ENCODE measurements at places on chromosomes 11 and 22.
A peak's percentile ranks its signal among the peaks of the same experiment; 100 is the strongest.

GRCh38 chr11:71914617-71915189 is 13.7 kb downstream of the XNDC1N start:
- peak; percentile 30 for DNase-seq

DNA sequence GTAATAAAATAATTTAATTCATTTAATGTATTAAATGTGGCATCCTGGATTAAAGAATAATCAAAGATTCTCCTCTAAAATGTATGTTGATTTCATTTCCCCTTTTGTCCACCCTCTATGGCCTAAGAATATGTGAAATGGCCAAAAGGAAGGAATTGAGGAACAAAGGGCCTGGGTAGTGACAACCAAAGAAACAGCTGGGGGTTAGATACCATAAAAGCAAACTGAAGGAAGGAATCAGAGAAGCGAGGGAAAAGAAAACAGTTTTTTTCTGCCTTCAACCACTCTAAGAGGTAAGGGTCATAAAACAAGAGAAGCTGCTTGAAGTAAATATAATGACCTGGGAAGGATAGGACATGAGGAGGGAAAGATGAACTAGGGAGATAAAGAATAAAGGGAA is 139.3 kb downstream of the FAM76B start:
- DNase-seq: no peak

DNA sequence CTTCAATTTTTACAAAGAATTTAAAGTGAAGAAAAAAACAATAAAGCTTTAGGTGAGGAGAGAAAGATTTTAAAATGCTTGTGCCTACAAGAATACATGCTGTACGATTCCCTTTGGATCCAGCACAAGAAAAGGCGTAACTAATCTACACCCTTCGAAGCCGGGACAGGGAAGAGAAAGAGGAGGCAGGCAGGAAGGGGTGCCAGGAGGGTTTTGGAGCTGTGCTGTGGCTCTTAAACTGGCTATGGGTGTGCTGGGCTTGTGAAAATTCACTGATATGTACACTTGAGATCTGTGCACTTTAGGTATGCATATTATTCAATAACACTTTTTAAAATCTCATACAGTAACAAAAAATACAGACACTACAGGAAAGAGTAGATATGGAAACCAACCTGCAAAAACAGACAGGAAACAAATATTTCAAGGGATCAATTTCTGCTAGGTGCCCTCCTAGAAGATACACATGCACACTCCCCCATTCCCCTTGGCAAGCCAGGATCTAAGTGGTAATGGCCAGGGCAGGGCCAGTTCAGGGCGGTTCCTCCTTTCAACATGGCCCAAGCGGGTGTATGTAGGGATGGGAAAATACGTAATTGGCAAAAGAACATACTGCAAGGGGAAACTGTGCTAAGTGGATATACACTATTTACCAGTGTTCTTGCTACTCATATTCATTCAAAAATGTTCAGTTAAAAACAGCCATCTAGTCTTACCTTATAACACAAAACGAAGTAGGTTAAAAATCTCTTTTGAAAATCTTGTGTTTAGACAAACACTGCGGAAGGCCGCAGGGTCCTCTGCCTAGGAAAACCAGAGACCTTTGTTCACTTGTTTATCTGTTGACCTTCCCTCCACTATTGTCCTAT is 54.2 kb downstream of the PACSIN2 start:
- DNase-seq: no peak

GRCh38 chr11:66015454-66015881 is 3.7 kb downstream of the CST6 start:
- DNase-seq: no peak

GRCh38 chr11:114244726-114245394 is 51.3 kb upstream of the NNMT start:
- no peak for DNase-seq

GRCh38 chr11:89498845-89499448 is 7.8 kb upstream of the NOX4 start:
- DNase-seq: no peak

- DNase-seq: no peak
These were observed 333.6 kb upstream of the NCAM1 start for GRCh38 chr11:112627588-112628045.

DNA sequence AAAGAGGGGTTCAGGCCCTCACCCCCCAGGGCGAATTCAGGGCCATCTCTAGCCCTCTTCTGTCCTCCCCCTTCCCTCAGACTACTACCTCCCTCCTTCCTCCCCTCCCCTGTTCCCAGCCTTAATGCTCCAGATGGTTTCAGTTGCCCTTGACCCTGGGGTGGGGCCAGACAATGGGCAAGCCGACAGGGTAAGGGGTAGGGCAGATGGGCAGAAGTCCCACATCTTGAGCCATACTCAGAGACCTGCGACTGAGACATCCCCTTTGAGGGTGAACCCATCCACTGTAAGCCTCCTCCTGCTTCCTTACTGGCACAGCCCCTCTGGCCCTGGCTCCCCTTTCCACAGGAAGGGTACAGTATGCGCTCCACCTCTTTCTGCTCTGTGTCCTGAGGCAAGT is 1.9 kb downstream of the RHBDD3 start:
- no peak for DNase-seq

DNA sequence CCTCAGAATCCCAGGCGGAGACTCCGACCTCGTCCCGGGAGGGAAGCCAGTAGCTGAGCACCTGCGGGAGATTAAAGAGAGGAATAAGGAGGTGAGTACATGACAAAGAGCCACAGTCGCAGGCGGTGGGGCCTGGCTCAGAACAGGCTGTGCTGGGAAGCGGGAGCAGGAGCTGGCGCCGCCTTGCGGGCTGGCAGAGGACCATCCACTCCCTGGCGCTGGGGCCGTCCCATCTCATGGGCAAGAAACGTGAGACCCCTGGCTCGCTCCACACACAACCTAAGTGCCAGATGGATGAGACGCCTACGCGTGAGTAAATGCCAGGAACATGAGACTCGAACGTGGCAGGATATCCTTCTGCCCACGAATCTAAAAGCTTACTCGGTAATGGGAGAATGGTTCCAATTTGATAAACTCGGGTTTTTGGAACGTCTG is 6.3 kb downstream of the CEND1 start:
- no peak for DNase-seq

- no peak for DNase-seq
These were observed 43.1 kb downstream of the PRCP start for GRCh38 chr11:82857145-82857544.

DNA sequence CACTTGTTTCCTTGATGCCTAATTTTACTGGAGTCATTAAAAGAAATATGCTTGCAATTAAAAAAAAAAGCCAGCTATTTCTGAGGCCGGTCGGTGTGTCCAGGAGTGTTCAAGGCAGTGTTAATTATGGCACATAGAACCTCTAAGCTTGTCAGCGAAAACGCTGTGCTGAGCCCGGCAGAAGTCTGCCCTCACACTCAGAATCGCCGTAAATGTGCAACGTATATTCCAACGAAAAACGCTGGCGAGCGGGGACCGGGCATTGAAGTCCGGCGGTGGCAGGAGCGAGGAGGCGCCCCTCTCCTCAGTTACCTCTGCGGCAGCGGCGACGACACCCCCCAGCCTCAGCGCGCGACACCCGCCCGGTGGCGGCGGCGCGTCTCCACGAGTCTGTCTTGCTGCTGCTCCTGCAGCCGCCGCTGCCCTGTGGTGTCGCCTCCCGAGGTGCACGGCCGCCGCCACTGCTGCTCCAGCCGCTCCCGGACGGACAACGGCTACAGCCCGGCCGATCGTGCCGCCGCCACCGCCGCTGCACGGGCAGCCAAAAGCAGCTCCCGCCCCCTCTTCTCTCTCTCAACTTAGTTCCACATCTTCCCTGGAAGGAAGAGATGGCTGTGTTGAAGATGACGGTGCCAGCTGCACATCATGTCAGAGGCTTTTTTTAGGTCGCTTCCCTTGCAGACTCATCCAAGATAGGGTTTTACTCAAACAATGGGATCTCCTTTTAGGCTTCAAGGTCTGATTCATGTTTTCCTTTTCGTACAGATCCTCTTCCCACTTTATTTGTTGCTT is 56.0 kb downstream of the JAM3 start:
- no peak for DNase-seq

DNA sequence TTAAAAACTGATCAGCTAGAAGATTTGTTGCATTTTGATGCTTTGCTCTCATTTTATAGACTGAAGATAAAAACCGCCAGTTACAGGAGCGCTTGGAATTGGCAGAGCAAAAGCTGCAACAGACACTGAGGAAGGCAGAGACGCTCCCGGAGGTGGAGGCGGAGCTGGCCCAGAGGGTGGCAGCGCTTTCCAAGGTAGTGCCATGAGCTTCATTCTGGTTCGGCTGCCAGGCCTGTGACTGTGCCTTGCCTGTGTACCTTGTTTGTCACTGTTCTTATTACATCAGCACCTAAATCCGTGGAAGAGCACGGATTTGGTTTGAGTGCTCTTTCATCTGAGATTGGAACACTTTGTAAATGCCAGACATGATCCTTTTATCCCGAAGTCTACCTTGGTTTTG is 61.4 kb downstream of the PPFIA1 start:
- DNase-seq: no peak

GRCh38 chr11:2763984-2764383 is 64.2 kb upstream of the KCNQ1OT1 start:
- DNase-seq: no peak

DNA sequence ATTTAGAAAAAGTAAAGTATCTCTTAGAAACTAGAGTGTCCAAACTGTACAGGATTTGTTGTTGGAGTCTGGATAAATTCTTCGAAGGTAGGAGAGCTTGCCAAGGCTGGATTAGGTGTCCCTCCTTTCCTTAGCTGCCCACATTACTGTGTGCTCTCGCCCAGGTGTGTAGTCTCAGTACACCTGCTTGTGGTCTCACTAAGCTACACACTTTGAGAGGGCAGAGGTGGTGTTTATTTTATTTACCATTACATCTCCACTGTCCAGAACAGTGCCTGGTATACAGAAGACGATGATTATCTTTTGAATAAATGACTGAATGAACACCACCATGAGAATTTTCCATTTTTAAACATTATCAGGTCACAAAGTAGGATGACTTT is 36.5 kb downstream of the VSIG10L2 start:
- no peak for DNase-seq

DNA sequence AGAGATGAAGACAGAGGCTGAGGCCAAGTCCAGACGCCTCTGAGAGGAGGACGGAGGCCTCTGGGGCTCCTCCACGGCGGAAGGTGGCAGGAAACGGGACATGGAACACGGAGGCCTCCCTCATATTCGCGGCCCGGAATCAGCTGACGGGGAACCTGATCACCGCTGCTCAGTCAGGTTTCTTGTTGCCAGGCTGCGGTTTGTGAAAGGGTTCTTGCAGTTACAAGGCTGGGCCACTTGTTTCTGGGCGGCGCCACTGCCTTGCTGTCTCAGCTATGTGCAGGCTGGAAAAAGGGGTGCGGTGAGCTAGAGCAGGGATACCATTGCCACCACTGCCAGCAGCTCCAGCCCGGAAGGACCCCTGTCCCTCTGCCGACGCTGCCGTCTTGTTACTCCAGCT is 10.0 kb upstream of the MMP1 start:
- DNase-seq: peak; percentile 26

DNA sequence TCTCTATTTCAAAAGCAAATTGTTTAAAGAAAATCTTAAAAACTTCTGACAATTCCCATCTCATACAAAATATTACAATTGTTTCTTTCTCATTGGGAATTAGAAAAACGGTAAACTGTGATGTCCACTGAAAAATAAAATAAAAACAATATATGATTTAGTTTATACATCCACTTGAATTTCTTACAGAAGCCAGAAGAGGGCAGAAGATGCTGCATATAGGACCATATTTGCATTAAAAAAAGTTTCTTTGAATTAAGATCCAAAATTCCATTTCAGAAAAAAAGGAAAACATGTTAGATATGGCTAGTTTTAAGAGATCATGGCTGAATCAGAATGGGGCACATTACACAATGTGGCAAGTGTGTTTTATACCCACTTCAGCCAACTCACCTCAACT is 39.3 kb upstream of the LRRC4C start:
- DNase-seq: no peak

GRCh38 chr11:19952116-19952605 is 208.1 kb downstream of the DBX1 start:
- no peak for DNase-seq

DNA sequence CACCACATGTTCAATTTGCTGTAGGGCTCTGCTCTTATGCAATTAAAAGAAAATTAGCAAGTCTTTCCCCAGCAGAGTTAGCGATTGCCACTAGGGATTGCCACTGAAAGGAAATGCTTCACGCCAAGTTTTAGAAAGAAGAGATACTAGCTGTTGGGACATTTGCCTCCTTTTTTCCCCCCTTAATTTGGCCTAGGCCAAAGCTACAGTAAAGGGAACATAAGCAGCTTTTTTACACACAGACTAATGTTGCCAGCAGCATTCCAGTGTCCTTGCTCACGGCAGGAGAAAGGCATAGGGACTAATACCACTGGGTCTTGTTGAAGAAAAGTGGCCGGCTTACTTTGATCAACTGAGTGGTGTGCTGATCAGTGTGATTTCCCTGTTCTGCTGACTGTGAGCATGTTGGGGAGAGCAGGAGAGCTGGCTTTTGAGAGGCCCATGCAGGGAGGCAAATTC is 71.2 kb downstream of the PHF21A start:
- no peak for DNase-seq

DNA sequence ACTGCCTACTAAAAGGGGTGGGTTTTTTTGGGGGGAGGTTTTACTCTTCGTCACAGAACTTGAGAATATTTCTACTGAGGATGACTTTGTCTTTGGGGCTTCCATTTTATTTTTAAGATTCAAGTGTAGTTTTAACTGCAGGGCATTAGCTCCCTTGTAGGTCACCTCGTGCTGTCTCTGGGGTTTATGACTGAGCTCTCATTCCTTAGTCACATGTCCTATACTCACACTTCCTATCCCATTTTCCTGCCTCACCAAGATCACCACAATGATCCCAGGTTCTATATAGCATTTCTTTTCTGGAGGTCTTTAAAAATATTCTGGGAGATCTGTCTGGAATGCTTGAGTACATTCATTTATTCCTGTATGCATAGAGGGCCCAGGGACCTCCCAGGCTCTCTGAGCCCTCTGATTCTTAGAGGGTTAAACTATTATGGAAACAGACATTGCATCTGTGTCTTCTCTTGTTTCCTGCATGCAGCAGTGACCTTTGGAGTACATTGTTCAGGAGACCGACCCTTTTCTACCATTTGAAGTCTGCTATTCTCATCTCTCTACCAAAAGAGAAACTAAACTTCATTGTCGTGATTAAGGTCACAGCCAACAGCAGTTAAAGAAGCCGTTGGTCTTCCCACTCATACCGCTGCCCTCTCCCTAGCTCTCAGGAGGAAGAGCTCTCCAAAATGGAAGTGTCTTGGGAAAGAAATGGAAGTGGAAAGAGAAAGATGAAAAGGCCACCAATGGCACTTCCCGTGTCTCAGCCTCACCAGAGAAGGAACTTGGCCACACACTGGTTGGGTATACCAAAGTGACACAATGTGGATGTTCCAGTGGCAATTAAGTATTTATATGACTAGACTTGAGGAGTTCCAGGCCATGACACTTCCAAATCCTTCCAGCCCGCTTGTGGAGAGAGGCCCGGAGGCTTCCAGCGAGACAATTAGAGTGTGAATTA is 77.5 kb downstream of the ZBTB16 start:
- no peak for DNase-seq

GRCh38 chr22:41557401-41558240 is 3.2 kb upstream of the CSDC2 start:
- DNase-seq: peak; percentile 52

GRCh38 chr11:94938095-94939055 is 35.0 kb downstream of the CWC15 start:
- DNase-seq: no peak

- peak; percentile 54 for DNase-seq
These were observed 825 bp downstream of the FBXO3 start for GRCh38 chr11:33773404-33773986.

All from activated CD4-positive, alpha-beta memory T cell treated with anti-CD3 and anti-CD28 coated beads for 36 hours (primary cell).